T follicular helper cell (primary cell): ENCODE measurements at places on chromosomes 5 and 9.
A peak's percentile ranks its signal among the peaks of the same experiment; 100 is the strongest.

DNA sequence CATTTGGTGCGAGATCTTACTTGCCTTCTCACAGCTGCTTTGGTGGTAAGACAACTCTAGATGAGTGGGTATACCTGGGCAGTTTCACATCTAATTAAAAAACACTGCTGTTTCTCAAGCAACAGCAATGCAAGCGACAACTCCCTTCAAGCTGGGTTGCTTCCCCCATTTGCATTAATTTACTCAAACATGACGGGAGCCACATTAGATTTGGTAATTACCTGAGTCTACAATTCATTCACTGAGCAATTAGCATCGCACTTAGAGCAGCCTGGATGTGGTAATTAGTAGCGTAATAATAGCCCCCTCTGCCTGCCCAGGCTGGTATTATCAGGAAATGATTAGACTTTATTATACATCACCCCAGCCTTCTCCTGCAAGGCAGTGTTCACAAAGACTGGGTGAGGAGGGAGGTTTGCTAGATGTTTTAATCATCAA is 73.4 kb downstream of the FBXO38 start:
- DNase-seq, result peak; percentile 8

GRCh38 chr5:168925160-168925559 is 346.0 kb upstream of the PANK3 start:
- DNase-seq, result no peak

DNA sequence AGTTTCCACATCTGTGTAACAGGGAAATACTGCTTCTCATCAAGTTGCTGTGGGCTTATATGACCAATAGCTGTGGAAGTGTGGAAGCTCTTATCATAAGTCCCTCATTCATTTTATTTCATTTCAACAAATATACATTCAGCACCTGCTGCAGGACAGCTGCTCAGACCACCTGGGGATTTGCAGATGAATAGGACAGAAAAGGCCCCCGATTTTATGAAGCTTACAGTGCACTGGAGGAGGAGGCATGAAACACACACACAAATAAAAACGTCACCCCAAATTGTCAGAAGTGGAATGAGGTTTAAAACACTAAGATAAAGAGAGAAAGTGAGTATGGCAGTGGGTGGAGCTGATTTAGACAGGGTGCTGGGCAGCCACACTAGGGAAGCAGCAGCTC is 107.2 kb downstream of the DRD1 start:
- DNase-seq, result no peak

GRCh38 chr5:68245319-68245718 is 29.8 kb downstream of the PIK3R1 start:
- no peak for DNase-seq

DNA sequence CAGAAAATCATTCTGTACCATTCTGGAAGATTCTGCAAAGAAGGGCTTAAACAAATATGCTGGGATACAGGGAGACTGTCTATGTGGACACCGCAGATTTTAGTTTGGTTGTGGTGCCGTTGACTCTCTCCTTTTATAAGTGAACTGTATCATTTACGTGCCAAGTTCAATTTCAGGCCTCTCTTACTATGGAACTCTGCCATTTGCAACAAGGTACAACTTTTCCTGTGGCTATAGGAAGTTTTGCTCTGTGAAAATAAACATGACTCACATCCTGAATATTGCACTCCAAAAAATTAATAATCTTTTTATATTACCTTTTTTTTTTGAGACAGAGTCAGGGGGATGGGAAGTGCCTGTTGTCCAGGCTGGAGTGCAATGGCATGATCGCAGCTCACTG is 29.7 kb upstream of the CSNK1G3 start:
- no peak for DNase-seq

- no peak for DNase-seq
These were observed 3.3 kb upstream of the TSC1 start for GRCh38 chr9:132947756-132948155.

- DNase-seq, result no peak
These were observed 1189.4 kb downstream of the EFNA5 start for GRCh38 chr5:106481374-106481773.

GRCh38 chr5:156094001-156094400 is 233.0 kb upstream of the SGCD start:
- no peak for DNase-seq

GRCh38 chr5:16886366-16886736 is 49.7 kb downstream of the MYO10 start:
- no peak for DNase-seq

GRCh38 chr5:139711906-139712224 is 63.7 kb downstream of the CXXC5 start:
- no peak for DNase-seq

DNA sequence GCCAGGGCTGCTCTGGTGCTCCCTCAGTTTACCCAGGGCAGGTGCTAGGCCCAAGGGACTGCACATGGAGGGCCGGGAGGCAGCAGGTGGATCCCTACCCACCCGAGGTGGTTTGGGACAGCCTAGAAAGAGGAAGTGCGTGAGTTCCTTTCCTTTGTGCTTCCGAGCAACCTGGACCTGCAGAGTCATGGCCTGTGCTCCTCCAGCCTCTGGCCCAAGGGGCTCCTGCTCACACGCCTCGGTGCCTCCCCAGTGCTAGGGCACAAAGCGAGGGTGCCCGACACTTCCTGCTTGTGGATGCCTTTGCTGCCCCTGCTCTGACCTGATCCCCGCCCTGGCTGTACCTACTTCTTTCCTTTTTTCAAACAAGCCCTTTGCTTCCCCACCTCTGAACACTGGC is 79.3 kb downstream of the RXRA start:
- no peak for DNase-seq
